ENCODE measurements at places on chromosomes 12 and 14.
A peak's percentile ranks its signal among the peaks of the same experiment; 100 is the strongest.

DNA sequence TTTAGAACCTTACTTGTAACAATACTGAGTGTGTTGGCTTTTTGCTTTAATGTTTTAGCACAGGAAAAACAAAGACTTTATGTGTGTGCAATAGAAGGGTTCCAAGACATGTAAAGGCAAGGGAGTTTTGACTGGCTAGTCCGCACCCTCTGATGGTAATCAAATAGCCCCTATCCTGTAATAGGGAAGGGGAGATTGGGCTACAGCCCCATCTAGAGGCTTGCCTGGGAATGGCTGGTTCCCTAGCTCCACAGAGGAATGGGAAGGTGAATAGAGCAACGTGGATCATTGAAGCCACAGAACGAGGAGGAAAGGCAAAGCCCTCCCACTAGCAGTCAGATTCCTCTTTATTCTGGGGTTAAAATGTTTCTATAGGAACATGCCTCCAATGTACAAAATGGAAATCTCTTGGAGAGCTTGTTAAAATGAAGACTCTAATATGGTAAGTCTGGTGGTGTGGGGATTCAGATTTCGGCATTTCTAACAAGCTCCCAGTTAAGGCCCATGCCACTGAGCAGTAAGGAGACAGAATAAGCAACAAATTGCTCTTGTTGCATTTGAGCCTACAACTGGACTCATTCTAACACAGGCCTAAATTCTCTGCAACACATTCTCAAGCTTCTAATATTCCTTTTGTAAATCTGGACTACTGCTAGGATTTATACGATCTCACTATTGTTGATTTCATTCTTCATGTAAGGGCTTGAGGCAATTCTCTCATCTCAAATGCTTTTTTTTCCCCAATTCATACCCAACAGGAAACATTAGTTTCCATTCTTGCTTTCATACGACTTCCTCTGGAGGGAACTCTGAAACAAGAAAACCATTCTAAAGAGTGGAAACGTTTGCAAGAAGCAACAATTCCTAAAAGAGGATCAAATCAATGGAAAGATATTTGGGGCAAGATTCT is 57.1 kb downstream of the NIN start:
- no peak for DNase-seq

- peak; percentile 53 for DNase-seq
Measured at GRCh38 chr14:102020058-102020971, 55.9 kb downstream of the DYNC1H1 start.

DNA sequence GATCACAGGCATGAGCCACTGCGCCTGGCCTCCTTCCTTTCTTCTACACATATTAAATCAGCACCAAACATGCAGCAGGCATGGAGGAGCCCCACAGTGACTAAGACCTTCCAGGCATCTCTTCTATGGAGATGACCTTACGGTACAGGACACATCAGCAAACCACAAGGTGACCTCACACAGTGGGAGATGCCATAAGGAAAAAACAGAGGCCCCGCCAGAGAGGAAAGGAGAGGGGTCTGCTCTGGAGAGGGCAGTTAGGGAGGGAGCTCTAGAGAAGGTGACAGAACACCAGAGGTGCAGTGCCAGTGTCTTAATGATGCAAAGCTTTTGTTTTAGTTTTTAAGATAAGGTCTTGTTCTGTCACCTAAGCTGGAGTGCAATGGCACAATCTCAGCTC is 81.1 kb upstream of the ESRRB start:
- DNase-seq = no peak

- DNase-seq = no peak
Measured at GRCh38 chr12:124087266-124088051, 114.4 kb downstream of the ZNF664 start.

GRCh38 chr12:102347811-102348210 is 132.6 kb downstream of the IGF1 start:
- DNase-seq = no peak

- DNase-seq = no peak
Measured at GRCh38 chr14:90319173-90319572, 12.6 kb downstream of the NRDE2 start.

- no peak for DNase-seq
Measured at GRCh38 chr12:50557421-50557820, 52.6 kb downstream of the DIP2B start.

GRCh38 chr14:41957459-41957858 is 350.8 kb downstream of the LRFN5 start:
- DNase-seq = no peak

DNA sequence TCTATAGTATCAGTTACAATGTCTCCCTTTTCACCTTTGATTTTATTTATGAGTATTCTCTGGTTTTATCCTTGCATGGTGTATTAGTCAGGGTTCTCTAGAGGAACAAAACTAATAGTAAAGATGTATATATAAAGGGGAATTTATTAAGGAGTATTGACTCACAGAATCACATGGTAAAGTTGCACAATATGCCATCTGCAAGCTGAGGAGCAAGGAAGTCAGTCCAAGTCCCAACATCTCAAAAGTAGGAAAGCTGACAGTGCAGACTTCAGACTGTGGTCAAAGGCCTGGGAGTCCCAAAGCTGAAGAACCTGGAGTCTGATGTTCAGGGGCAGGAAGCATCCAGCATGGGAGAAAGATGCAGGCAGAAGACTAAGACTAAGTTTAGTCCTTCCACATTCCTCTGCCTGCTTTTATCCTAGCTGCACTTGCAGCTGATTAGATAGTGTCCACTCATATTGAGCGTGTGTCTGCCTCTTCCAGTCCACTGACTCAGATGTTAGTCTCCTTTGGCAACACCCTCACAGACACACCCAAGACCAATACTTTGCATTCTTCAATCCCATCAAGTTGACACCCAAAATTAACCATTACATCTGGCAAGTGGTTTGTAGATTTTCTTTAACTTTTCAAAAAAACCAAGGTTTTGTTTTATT is 308.0 kb upstream of the LMO3 start:
- no peak for DNase-seq
